ENCODE measurements at places on chromosomes 4 and X.

DNA sequence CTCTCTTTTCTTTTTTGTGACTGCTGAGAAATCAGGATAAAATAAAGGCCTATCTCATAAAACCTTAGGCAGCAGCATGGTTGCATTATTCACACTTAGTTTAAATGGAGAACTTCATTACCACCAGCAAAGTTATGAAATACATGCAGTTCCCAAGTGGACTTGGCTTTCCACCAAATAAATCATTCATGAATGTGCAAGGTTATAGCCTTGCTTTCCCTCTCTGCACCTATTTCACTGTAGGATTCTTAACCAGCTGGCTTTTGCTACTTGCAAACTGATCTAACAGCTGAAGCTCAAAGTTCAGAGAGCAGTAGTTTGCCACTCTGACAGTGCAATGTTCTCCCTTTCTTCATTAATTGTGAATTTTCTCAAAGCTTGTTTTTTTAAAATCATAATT is 140.1 kb upstream of the SMIM31 start:
- DNase-seq = no peak

- no peak for DNase-seq
These were observed 319.5 kb downstream of the KCNIP4 start for GRCh38 chr4:21628916-21629610.

DNA sequence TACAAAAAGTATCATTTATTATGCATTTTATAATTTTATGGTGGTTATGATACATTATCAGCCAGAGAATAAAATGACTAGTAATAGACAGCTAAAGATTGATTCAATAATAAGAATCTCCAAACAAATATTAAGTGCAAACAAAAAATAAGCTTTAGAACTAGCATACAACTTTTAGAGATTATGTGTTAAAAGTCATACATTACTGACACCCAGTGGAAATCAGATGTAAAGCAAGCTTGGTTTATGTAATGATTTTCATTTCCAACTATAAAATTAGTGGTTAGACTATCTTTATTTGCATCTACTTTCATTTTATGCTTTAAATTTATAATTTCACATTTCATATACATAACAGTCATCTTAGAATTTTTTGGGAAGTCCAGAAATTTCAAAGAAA is 57.7 kb downstream of the IL13RA2 start:
- DNase-seq = no peak

DNA sequence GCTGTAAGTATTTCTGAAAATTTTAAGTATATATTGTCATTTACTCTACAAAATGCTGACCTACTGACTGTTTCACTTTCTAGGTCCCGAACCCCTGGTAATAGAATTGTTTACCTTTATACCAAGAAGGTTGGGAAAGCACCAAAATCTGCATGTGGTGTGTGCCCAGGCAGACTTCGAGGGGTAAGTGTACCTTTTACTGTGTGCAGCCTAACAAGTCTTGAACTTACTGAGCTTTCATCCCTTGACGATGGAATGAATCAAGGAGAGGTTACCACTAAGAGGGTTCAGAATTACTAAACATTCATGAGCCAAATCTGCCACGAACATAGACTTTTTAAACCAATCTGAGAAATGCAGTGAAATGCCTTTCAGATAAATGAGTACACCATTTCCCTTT is 1.6 kb downstream of the RPL34 start:
- DNase-seq = no peak

- no peak for DNase-seq
These were observed 472.4 kb downstream of the ZNF674 start for GRCh38 chrX:46072791-46073190.

Data from naive thymus-derived CD4-positive, alpha-beta T cell (primary cell).